ENCODE measurements at places on chromosomes 16 and 17. TPM values are rescaled to one million over a fixed set of nuclear protein-coding genes. Genes with fewer than 3 reads are reported as not detected.

The HYDIN gene
- polyA plus RNA-seq, result 0.26 TPM

The DHRS7C gene
- not detected for polyA plus RNA-seq

The CLEC18A gene
- polyA plus RNA-seq, result not detected

The ACSM2B gene
- polyA plus RNA-seq, result not detected

The TMEM238L gene
- not detected for polyA plus RNA-seq

The RRAD gene
- not detected for polyA plus RNA-seq

The KRTAP4-1 gene
- not detected for polyA plus RNA-seq

The SLC39A11 gene
- 13.7 TPM for polyA plus RNA-seq

The CSH2 gene
- polyA plus RNA-seq, result not detected

The TNFSF13 gene
- polyA plus RNA-seq, result 6.1 TPM

The KRT28 gene
- not detected for polyA plus RNA-seq

The PMP22 gene
- polyA plus RNA-seq, result 0.38 TPM

The LITAFD gene
- polyA plus RNA-seq, result not detected

The CHMP6 gene
- polyA plus RNA-seq, result 67.7 TPM

The DNAI2 gene
- polyA plus RNA-seq, result not detected

The IL34 gene
- not detected for polyA plus RNA-seq

The KRTAP1-1 gene
- polyA plus RNA-seq, result not detected

The ARHGAP27 gene
- 27.8 TPM for polyA plus RNA-seq

The SLFN14 gene
- polyA plus RNA-seq, result 0.10 TPM

The TP53TG3B gene
- polyA plus RNA-seq, result not detected

The ABCC3 gene
- 0.52 TPM for polyA plus RNA-seq

Data from immature natural killer cell (primary cell).